ENCODE measurements at places on chromosomes 7 and 10.

GRCh38 chr10:43573250-43574000 lies 991 bp downstream of the ZNF239 start:
- no peak for DNase-seq

- DNase-seq = no peak
Observed at GRCh38 chr7:145729691-145730090, 386.9 kb upstream of the CNTNAP2 start.

GRCh38 chr10:25142116-25142864 lies 32.5 kb upstream of the GPR158 start:
- no peak for DNase-seq

DNA sequence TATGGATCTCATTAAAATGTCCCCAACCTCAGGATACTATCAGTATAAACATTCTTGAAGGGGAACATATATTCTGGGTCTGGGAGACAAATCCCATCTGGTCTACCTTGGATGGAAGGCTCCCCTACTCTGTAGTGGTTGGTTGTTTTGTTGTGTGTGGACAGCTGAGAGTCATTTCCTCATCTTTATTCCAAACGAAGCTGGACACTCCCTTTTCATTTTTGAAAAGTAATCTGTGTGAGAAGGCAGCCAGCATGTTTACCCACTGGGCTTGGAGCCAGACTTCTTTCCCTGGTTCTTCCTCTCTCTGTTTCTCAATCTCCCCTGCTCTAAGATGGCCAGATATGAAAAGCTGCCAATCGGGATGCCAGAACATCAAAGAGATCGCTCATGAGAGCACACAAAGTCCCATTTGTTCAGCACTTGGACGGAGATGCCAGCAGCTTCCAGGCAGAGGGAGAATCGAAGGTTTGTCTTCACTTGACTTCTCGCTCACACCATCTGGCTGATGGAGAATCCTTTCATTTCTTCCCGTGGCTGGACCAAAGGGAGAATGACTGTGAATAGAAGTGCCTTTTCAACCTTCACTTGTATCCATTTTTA lies 108.1 kb upstream of the AGR3 start:
- peak; percentile 48 for DNase-seq

- DNase-seq = peak; percentile 52
Observed at GRCh38 chr10:113563306-113564088, 10.6 kb downstream of the HABP2 start.

DNA sequence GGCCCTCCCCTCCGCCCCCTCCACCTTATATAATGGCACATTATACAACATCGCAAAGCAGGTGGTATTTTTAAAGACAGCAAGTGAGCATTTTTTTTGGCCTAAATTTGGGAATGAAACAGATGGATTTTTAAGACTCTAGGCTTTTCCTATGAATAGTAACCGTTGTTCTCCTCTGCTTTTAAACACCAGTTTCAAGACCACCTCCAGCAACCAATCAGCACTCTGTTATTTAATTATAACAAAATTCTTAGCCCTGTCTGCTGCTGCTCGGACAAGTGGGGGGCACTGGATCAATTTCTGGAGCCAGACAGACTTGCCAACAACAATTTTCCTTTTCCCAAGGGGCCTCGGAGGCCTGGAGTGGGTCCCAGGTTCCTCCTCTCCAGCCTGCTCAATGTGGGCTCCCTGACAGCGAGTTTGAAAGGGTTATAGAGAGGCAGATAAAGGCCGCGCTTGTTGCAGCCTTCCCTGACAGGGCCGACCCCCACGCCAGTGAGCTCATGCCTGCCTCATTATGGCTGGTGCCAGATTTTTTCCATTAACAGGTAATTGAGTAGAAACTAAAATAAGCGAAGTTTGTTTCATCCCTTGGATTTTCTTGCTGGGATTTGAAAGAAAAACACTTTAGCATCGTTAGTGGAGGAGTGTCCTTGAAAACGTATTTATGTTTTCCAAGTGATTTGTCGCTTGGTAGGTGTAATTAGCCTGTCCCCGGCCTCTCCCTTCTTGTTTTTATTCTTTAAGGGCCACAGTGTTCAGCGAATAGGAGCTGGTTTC lies 227.3 kb downstream of the TCF7L2 start:
- no peak for DNase-seq

- no peak for DNase-seq
Observed at GRCh38 chr10:126117196-126117595, 220.8 kb downstream of the FANK1 start.

- DNase-seq = no peak
Observed at GRCh38 chr7:76294344-76295024, 8.0 kb upstream of the HSPB1 start.

GRCh38 chr10:49243139-49243538 lies 54.9 kb upstream of the TMEM273 start:
- no peak for DNase-seq

- DNase-seq = no peak
Observed at GRCh38 chr10:100359030-100359432, 12.0 kb downstream of the SCD start.

GRCh38 chr10:110495731-110496552 lies 1.8 kb upstream of the DUSP5 start:
- no peak for DNase-seq

DNA sequence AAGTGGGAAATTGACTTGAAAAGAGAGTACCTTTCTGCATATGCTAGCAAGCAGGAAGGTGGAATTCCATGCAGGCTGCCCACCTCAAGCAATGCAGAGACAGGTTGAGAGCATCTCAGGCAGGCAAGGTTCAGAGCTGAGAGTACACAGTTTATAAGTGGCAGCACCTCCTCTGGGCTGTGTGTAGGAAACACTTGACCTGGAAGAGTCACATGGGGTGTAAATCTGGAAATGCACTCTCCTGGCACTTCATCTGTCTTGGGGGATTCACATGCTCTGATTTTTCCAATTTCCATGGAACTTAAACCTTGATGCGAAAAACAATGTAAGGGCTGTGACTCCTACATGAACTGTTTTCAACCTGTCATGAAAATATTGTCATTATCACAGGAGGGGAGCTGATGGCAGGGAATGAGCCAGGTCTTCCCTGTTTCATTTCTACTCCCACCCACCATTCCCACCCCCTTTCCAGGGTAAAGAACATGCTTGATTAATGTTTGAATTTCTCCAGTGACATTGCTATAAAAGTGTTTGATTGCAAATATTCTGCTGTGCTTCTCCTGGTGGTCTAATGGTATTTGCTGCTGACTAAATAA lies 328.3 kb downstream of the BICC1 start:
- no peak for DNase-seq

All from right renal cortex interstitium (tissue), 3 donors.